Stimulated activated CD8-positive, alpha-beta memory T cell treated with anti-CD3 and anti-CD28 coated beads, Interleukin-2, amount 100 ng/mL, for 48 hours (primary cell): ENCODE measurements at places on chromosomes 7 and 10.

- DNase-seq = no peak
Observed at GRCh38 chr7:2115760-2116447, 116.8 kb downstream of the MAD1L1 start.

GRCh38 chr10:73998929-73999691 lies 1.2 kb downstream of the VCL start:
- no peak for DNase-seq

DNA sequence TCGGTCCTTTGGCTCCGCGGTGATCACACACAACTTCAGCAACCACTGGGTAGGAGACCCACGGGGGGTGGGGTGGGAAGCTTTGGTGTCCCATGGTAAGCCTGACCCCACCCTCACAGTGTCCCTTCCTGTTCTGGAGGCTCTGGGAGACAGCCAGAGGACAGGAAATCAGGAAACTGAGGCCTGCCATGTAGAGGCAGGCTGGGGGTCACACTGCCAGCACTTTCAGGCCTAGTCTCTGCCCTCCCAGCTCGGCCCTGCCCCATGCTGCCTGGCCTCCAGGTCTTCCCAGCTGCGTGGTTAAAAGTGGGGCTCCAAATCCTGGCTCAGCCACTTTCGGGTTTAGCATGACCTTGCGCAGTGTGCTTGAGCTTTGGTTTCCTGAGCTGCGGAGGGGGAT lies 10.9 kb downstream of the AQP1 start:
- no peak for DNase-seq

GRCh38 chr10:28403090-28403489 lies 100.2 kb upstream of the MPP7 start:
- no peak for DNase-seq

DNA sequence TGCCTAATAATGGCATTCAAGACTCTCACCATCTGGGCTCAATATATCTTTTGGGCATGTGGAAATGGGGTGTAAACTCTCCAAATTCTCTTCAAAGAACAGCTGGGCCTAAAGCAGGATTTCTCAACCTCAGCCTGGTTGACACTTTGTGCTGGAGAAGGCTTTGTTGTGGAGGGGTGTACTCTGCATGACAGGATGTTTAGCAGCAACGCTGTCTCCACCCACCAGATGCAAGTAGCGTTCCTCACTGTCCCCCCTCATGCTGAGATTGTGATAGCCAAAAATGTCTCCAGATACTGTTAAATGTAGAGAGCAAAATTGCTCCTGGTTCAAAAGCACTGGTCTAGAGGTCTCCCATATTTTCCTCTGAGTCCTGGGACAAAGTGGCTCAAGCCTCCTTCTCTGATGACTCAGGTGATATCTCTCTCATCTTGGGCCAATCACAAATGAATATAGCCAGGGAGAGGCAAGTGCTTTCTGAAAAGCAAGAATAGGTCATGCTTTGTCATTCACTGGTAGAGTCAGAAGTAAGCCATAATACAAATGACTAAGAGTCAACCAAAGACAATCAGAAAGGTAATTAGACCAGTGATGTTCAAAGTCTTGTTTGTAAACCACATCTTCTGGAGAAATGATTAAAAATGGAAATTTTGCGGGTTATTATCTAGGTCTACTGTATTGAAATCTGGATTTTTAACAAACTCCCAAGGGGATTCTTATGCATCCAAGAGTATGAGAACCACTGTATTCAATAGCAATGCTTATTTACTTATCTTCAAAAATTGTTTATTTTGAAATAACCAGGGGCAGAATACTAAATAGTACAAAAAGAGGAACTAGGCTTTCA lies 330.8 kb downstream of the PTEN start:
- DNase-seq = no peak

- no peak for DNase-seq
Observed at GRCh38 chr7:129298268-129298893, 73.6 kb downstream of the AHCYL2 start.

GRCh38 chr10:3173171-3173878 lies 743 bp upstream of the PITRM1 start:
- peak; percentile 74 for DNase-seq

GRCh38 chr10:123926401-123927264 lies 35.0 kb upstream of the CPXM2 start:
- no peak for DNase-seq

- no peak for DNase-seq
Observed at GRCh38 chr10:131047501-131047900, 264.0 kb downstream of the TCERG1L start.

GRCh38 chr7:125090596-125090995 lies 161.0 kb upstream of the POT1 start:
- DNase-seq = no peak

GRCh38 chr10:86553639-86554038 lies 32.0 kb upstream of the WAPL start:
- DNase-seq = no peak

- no peak for DNase-seq
Observed at GRCh38 chr10:52229291-52229931, 84.7 kb upstream of the DKK1 start.

- no peak for DNase-seq
Observed at GRCh38 chr7:112386619-112387018, 63.6 kb upstream of the IFRD1 start.

DNA sequence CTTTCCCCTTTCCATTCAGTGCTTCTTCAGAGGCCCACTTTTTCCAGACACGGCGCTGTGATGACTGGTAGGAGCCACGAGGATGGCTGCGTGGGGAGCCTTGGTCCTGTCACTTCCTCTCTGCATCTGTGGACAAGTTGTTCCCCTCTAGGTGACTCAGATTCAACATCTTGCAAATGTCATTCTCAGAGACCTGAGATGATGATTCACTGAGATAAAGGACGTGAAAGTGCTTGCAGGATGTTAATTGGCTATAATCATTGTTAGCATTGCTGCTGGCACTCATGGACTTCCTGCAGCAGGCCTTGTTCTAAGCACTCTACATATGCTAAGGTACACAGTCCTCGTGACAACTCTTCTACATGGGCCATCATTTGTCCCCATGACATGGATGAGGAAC lies 489.8 kb upstream of the ZMIZ1 start:
- peak; percentile 36 for DNase-seq

DNA sequence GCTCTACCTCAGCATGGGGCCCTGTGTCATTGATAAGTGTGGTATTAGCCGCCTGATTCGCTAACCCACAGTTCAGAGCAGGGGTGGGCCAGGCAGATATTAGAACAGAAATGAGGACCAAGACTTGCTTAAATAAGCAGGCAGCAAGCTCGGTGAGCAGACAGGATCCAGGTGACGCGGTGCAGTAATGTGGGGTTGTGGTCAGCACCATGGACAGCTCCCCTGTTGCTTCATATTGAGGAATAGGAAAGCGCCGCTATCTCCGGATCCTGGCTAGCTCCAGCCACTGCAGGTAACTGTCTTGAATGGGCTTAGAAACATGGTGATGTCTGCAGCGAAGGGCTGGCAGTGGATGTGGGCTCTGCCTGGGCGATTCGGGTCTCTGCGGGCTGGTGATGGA lies 51.3 kb upstream of the GPR26 start:
- DNase-seq = peak; percentile 22
